GM23248 (cell line): ENCODE measurements at places on chromosomes 7 and 10.
A peak's percentile ranks its signal among the peaks of the same experiment; 100 is the strongest.

GRCh38 chr10:22617516-22617915 lies 96.9 kb downstream of the PIP4K2A start:
- no peak for DNase-seq

GRCh38 chr10:52609626-52610240 lies 162.9 kb downstream of the MBL2 start:
- DNase-seq = no peak

- DNase-seq = no peak
Observed at GRCh38 chr10:92200564-92200963, 90.3 kb downstream of the CPEB3 start.

- DNase-seq = peak; percentile 85
Observed at GRCh38 chr10:114577133-114577532, 80.9 kb downstream of the ABLIM1 start.

DNA sequence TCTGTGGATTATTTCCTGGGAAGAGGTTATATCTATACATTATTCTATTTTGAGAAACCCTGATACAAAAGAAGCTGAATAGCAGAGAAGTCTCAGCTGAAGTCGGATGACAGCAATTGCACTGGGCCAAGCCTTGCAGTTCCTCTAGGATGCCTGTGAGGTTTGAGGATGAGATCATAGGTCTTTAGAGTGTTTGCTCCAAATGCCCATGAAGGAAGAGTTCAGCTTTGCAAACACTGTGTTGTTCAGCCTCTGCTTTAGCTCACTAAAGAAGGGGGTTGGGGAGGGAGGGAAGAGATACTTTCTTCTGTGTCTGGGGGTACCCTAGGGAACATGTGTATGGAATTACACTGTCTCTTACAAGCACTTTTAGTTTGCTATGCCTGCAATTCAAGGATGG lies 282.5 kb upstream of the NRP1 start:
- DNase-seq = peak; percentile 54

GRCh38 chr10:116287906-116288501 lies 15.0 kb upstream of the GFRA1 start:
- DNase-seq = peak; percentile 74

GRCh38 chr10:97117372-97117771 lies 68.4 kb downstream of the SLIT1 start:
- DNase-seq = peak; percentile 23

- DNase-seq = no peak
Observed at GRCh38 chr10:49347827-49348226, 48.1 kb downstream of the DRGX start.

DNA sequence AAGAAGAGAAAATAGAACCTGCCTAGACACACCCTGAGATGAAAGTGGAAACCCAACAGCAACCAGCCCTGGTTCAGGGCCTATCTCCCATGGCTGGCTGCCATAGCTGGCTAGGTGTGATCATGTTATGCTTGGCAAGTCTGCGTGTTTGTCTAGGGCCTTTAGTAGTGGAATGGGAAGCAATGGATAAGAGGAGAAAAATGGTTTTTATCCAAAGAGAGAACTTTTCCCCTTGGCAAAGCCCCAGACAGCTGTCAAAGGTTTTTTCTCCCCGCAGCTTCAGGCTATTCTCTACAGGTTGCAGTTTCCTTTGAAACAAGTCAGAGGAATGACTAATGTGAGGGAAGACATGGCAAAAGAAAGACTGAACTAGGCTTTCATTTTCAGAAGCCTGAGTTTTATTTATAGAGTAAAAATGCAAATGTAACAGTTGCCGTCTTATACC lies 161.5 kb downstream of the SEMA3D start:
- DNase-seq = no peak

DNA sequence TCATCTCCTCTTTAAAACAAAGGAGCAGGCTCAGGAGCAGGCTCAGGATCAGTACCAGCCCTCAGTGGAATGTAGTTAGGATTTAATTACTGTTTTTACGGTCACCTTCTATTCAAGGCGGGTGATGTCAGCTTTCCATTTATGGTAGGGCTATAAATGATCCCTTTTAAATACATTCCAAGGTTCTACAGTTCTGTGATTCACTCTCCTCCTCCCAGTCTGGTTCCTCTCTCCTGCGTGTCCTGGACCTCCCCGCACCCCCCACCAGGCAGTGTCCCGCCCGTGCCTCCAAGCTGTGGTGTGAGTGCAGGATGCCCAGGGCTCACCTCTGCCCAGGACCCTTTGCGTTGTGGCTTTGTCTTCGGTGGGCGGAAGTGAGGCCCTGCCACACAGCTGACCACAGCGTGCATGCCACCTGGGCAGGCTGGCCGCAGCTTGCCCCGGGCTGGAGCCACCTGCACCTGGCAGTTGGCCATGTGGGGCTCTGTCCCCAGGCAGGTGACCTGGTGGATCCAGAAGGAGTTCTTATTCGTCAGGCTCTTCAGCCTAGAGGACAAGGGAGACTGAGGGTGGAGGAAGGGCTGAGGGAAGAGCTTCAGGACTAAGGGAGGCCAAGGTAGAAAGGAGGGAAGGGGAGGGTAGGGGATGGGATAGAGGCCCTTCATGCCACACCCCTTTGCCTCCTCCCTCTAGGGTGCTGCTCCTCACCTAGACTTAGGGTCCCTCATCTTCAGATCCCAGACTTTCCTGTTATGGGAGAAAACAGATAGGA lies 9.1 kb downstream of the LOXL4 start:
- DNase-seq = peak; percentile 43

DNA sequence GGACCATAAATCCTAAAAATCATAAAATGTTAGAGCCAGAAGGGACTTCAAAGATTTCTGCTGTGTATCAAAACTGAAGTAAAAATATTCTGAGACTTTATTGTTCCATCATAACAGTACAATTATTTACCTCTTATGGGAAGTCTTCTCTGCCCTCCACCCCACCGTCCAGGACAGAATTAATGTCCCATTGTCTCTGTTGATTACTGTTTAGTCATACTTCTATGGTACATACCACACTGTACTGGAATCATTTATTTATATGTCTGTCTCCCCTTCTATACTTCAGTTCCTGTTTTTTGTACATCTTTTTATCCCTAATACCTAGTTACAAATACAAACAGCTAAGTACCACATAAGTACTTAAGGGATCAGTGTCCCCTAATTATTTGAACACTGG lies 91.4 kb upstream of the CAPZA2 start:
- no peak for DNase-seq

GRCh38 chr7:142540371-142540770 lies 208.9 kb upstream of the PRSS1 start:
- no peak for DNase-seq

- no peak for DNase-seq
Observed at GRCh38 chr7:142528608-142529408, 220.5 kb upstream of the PRSS1 start.
